ENCODE measurements at places on chromosomes 1 and 21.

GRCh38 chr1:52629325-52629643 lies 3.7 kb upstream of the SHISAL2A start:
- no peak for DNase-seq

GRCh38 chr1:182110635-182111034 lies 49.1 kb upstream of the ZNF648 start:
- no peak for DNase-seq

DNA sequence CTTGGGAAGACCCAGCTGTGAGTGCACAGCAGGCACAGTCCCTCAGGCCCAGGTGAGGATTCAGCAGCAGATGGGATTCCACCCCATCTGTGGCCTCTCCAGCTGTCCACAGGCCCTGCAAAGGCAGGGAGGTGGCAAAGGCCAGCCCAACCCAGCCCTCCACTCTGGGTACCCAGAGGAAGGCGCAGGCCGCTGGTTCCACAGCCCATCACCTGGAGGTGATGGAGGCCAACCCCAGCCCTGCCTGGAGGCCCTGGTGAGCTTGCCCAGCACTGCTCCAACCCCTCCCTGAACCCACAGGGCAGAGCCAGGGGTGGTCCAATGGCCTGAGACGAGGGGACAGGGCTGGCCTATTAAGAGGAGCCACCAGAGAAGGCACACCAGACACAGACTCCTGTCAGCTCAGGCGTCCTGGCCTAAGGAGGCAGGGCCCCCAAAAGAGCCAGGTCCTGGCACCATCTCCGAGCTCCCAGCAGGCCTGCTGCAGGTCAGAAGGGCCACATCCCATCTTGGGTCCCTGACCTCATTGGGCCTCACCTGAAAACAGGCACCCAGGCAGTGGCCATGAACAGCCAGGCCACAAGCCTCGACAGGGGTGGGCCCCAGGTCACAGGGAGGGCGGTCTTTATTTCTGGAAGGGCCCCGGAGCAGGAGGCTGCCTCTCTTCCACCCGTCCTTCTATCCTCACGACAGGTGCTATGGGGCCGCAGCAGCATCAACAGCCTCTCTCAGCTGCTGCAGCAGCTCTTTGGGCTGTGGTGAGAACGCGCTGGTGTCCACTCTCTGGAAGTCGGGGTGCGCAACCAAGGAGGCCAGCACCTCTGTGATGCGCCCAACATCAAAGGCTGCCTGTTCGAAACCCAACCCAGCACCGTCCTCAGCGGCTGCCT lies 3.2 kb downstream of the JMJD4 start:
- no peak for DNase-seq

- no peak for DNase-seq
These were observed 71.2 kb upstream of the CACYBP start for GRCh38 chr1:174928541-174928940.

- DNase-seq: no peak
These were observed 107.4 kb upstream of the ZBTB40 start for GRCh38 chr1:22344329-22344630.

DNA sequence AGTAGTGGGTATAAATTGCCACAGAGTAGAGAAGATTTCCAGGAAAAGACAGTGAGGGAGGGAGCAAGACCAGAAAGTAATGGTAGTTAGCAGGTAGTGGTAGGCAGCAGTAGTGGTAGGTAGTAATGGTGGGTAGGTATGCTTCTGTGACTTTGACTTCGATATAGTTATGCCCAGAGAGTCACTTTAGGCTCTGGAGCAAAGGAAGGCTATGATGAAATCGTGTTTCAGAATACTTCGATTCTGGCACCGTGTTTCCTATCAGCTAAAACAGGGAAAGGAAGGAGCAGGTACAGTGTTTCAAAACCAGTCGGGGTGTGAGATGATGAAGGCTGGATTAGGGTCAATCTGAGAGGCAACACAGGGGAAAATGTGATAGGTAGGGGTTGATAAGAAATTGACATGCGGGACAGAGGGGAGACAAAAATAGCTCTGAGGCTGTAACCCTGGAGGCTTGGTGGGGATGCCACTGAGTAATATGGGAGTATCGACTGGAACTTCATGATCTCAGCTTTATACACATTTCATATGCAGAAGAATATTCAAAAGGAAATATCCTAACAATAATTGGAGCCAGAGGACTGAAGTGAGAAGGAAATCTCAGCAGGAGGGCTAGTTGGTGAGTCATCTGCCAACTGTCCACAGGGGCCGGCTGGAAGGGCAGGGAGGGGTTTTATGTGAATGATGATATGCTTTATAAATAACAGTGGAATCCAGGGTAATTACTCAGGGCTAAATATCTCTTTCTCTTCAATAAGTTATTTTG lies 25.2 kb upstream of the TRIM45 start:
- DNase-seq: no peak

GRCh38 chr1:30037251-30038118 lies 685.9 kb downstream of the MATN1 start:
- DNase-seq: no peak

DNA sequence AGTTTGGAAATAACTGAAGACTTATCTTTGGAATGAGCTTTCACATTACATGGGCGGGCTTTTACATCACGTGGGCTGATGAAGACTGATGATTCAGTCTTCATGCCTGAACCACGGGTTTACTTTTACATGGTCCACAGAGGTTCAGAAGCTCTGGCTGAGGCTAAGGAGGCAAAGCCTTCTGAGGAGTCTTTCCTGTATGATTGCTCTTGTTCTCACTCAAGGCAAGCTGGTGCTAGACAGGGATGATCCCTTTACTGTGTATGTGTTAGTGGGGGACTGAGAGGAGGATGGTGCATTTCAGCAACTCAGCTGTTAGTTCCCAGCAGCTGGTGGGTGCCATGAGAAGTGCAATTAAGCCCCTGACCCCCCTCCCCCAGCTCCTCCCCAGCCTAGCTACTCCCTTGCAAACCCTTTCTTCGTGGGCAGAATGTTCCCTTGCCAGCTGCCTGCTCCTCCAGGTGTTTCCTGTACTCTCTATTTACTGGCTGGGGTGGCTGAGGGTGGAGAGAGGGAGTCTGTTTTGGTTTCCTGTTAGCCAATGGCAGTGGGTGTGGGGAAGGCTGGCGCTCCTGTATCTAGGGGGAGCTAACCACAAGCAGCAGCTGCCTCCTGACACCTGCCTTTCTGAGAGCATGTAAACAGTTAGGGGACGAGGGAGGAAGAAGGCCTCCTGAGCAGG lies 15.4 kb downstream of the BTG2 start:
- no peak for DNase-seq

DNA sequence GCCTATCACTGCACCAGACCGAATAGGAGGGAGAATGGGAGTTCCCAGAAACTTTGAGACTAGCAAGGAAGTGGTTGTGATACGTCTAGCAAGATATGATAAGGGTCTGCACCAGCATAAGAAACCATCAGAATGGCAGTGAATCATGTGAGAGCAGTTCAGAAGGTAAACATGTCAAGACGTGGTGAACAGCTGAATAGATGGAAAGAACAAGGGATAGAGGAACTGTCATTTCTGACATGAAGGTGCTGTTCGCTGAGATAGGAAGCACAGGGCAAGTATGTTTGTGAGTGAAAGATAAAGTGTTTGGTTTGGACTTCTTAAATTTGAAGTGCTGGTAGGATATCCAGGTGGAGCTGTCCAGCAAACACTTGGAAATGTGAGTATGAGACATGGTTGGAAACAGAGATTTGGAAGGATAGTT lies 1.1 kb upstream of the AGO1 start:
- DNase-seq: no peak

- DNase-seq: no peak
These were observed 318.5 kb downstream of the NTNG1 start for GRCh38 chr1:107459204-107459904.

GRCh38 chr1:29966526-29967045 lies 730.3 kb downstream of the PTPRU start:
- DNase-seq: no peak

DNA sequence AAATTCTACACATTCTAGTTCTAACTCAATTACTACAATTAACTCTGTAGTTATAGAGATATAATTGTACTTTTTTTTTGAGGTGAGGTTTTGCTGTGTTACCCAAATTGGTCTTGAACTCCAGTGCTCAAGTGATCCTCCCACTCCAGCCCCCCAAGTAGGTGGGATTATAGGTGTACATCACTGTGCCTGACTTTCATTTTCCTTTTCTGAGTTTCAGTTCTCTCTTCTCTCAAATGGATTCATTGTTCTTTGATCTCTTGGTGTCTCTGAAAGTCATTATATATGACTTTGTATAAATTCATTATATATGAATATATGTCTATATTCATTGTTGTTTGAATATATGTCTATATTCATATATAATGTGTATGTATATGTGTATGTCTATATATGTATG lies 74.0 kb upstream of the GALNT2 start:
- peak; percentile 8 for DNase-seq

DNA sequence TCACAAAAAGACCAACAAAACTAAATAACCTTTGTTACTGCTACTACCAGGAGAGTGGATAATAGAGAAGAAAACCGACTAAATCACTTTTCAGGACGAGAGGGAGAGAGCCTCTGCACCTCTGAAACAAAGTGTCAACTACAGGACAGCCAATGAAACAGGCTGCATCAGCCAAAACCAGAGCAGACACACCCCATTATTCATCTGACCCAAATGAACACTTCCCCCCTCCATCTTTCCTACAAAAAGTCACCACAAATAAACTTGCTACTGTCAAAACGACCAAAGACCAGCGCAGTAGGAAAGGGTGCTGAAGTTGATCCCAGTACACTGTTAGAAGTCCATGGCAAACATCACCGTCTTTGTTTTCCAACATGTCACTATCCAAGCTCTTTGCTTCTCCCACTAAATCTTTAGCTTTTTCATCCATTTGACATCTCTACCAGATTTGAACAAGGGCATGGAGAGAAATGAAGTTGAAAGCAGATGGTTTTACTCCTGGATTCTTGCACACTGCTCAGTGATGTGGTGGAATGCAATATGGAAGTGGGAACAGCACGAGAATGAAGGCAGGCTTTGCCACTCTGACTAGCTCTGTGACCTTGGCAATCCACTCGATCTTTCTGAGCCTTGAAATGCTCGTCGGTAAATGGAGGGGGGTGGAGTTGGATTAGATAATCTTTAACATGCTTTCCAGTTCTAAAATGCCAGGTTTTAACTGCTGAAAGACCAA lies 20.5 kb downstream of the DSTYK start:
- DNase-seq: no peak

DNA sequence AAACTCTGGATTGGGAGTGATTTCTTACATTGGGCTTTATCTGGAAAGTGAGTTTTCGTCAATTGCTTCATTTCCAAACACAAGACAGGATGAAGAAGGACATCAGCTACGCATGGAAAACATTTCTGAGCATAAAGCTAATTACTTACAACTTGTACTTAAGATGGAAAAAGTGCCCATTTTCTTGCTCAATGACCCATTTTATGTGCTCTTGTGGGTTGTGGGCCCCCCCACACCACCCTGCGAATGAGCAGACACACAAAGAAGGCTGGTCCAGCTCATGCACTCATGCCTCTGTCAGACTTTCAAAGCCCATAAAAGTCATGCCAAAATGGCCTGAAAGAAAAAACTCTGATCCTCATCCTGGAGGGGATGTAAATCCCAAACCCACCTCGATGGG lies 663.0 kb downstream of the AJAP1 start:
- no peak for DNase-seq

DNA sequence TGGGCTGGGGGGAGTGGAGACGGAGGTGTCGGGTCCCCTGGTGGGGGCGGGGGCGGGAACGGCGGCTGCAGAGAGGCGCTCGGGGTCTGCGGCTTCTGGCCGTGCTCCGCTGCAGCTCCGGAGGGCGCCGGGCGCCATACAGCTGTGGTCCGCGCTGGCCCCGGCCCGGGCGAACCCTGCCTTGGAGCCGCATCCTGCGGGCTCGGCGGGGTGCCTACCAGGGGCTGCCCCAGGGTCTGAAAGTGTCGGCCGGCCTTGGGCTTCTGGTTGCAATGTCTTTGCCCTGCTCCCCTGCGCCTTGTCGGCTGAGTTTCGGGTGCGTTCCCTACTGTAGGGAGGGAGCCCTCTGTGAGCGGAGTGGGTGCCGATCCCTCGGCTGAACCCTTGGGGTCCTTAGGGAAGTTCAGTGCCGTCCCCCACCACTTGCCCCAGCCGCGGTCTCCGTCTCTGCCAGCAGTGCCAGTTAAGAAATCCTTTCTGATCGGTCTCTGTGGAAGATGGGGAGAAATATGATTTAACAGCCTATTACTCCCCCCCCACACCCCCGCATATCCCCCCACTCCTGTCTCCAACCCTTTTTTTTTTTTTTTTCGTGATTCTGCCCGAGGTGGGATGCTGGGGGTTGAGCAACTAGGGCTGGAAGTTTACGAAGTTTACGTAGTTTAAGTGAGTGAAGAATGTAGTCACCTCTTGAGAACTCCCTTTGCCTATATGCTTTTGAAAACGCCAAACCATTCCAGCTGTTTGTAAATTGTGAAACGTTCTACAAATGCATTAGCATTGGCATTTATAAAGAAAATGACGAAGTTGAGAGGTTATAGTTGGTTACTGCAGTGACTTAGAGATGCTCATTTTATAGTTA lies 588 bp downstream of the NEXN start:
- DNase-seq: no peak

- DNase-seq: no peak
These were observed 25.0 kb upstream of the LAPTM5 start for GRCh38 chr1:30782361-30783255.

DNA sequence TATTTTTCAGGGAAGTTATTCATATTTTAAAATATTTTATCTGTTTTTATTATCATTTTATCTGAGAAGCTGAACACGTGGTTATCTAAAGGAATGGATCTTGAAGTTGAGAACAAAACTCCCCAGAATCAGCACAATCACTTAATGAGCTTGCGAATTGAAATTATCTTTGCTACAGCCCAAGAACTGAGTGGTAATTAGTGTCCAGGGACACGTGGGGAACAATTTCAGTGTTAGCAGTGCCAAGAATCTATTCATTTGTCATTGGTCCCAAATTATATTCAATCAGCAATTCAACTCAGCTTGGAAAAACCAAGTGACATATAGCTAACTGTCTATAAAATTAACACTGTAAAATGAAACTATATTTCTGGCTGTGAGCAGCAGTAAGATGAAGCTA lies 197.6 kb upstream of the UBE2U start:
- no peak for DNase-seq

- DNase-seq: no peak
These were observed 210.3 kb downstream of the SETD4 start for GRCh38 chr21:35850029-35850428.

- DNase-seq: no peak
These were observed 14.0 kb downstream of the SLC66A1 start for GRCh38 chr1:19325958-19326747.

- peak; percentile 19 for DNase-seq
These were observed 343.4 kb downstream of the MATN1 start for GRCh38 chr1:30379684-30380624.

- DNase-seq: no peak
These were observed 27.6 kb downstream of the RRP1B start for GRCh38 chr21:43686811-43687565.

Data from GM12878 (cell line).